Activated CD4-positive, alpha-beta T cell treated with anti-CD3 and anti-CD28 coated beads, Interleukin-2, amount 10 ng/mL, durations not matched to agents 24 days and 14 days (primary cell): ENCODE measurements at places on chromosomes 2 and 18. TPM values are rescaled to one million over a fixed set of nuclear protein-coding genes. Genes with fewer than 3 reads are reported as not detected.

GRCh38 chr2:217729421-217730053, 273.3 kb downstream of the TNS1 start:
- no peak overlapping the region for H3K27ac ChIP-seq
- no peak overlapping the region for H3K4me3 ChIP-seq
- no peaks in the 10 kb centered on the region for H3K4me1 ChIP-seq
- no peaks in the 10 kb centered on the region for H3K27me3 ChIP-seq

GRCh38 chr2:241810307-241811200, 1.6 kb downstream of the NEU4 start:
- no peaks in the 10 kb centered on the region for H3K36me3 ChIP-seq
- H3K27ac ChIP-seq = no peak overlapping the region
- DNase-seq = peak; percentile 46
- H3K4me1 ChIP-seq = peaks cover 6% of the 10 kb centered on the region

DNA sequence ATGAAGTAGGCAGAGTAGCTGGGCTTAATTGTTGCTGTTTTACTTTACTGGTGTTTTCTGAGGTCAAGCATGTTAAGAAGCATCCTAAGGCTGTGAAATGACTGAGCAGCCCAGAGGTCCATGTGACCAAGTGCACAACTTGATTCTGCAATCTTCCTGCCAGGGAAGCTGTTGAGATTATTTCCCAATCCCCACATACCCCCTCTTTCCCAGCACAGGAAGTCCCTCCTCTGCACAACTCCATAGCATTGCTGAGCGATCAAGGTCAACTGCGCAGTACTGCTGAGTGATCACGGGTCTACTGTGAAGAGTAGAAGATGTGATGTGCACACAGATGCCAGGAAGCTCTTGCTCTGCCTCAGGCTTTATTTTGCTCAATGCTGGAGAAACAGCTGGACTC, 105.8 kb downstream of the GALNT14 start:
- DNase-seq = no peak
- no peaks in the 10 kb centered on the region for H3K4me1 ChIP-seq
- no peak overlapping the region for H3K4me3 ChIP-seq
- no peaks in the 10 kb centered on the region for H3K36me3 ChIP-seq
- no peak overlapping the region for H3K27ac ChIP-seq

GRCh38 chr2:86646865-86647264, 23.2 kb upstream of the RNF103 start:
- no peak overlapping the region for H3K27ac ChIP-seq
- peaks cover 7% of the 10 kb centered on the region for H3K27me3 ChIP-seq
- no peak for DNase-seq
- no peaks in the 10 kb centered on the region for H3K4me1 ChIP-seq
- no peak overlapping the region for H3K4me3 ChIP-seq

- peaks cover 16% of the 10 kb centered on the region for H3K27me3 ChIP-seq
- H3K27ac ChIP-seq = no peak overlapping the region
- H3K4me3 ChIP-seq = no peak overlapping the region
- DNase-seq = peak; percentile 30
These were observed 50.0 kb upstream of the RFX8 start for GRCh38 chr2:101524806-101525430.

DNA sequence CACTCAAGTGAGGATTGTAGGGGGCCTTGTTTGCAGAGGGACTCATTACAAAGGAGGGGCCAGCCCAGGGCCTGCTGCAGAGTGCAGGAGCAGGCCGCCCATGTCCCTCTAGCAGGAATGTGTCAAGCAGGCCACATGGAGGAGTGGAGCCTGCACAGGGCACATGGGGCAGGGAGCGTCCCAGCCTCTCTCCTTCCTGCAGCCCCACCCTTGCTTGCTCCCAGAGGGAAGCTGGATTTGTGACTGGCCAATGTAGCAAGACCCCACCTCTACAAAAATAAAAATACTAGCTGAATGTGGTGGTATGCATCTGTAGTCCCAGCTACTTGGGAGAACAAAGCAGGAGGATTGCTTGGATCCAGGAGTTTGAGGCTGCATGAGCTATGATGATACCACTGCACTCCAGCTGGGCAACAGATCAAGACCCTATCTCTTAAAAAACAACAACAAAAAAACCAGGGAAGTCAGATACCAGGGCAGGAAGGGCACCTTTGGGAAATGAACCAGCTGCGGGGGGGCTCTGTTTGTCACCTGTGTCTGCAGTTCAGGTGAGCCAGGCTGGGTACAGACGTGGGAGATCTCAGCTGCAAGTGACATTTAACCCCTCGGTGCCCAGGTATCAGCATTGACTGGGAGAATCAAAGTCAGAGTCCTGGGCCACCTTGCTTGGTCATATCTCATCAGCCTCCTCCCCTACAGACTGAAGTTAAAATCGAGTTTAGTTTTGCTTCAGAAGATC, 27.7 kb downstream of the IMPA2 start:
- H3K36me3 ChIP-seq = no peaks in the 10 kb centered on the region
- DNase-seq = no peak
- H3K4me3 ChIP-seq = no peak overlapping the region
- no peaks in the 10 kb centered on the region for H3K27me3 ChIP-seq
- no peaks in the 10 kb centered on the region for H3K4me1 ChIP-seq
- H3K27ac ChIP-seq = no peak overlapping the region

Gene KIAA2012
- not detected in 2 replicates for total RNA-seq
